ENCODE measurements at places on chromosomes 5 and 9. TPM values are rescaled to one million over a fixed set of nuclear protein-coding genes. Genes with fewer than 3 reads are reported as not detected.

CA9 gene
- 0.86 TPM for total RNA-seq

PCDHGC4 gene
- 3.3 TPM for total RNA-seq

GLRA1 gene
- total RNA-seq, result not detected

CYSTM1 gene
- total RNA-seq, result 13.0 TPM

ABCA2 gene
- 23.9 TPM for total RNA-seq

DAPK1 gene
- 1.0 TPM for total RNA-seq

FOXI1 gene
- total RNA-seq, result not detected

RGS7BP gene
- total RNA-seq, result not detected

PCDHGA10 gene
- total RNA-seq, result 2.3 TPM

FRMD3 gene
- 0.26 TPM for total RNA-seq

PHF24 gene
- 0.16 TPM for total RNA-seq

PRR7 gene
- total RNA-seq, result 1.6 TPM
